ENCODE measurements at places on chromosomes 1 and 21.

DNA sequence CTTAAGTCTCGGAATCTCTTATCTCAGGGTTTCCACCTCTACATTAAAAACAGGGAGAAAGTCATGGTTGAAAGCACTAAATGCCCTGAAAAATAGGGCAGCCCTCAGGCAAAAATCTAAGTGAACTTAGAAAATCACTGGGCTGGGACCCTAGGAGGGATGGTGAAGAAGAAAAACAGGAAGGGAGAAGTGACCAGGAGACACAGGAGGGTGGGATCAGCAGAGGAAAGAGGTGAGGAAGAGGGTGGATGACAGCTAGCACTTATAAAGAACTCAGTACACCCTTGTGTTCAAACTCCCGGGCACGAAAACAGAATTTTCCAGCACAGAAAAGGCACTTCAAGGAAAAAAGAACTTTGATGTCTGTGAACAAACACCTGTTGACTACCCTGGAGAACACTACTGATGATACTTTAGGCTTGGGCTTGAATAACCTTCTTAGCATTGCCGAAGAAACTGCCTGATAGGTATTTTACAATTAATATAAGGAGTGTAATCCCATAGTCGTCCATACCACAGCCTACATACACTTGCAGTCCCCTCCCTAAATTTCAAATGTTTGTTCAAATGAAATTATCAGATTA, 2.0 kb downstream of the CHML start:
- no peak for DNase-seq

DNA sequence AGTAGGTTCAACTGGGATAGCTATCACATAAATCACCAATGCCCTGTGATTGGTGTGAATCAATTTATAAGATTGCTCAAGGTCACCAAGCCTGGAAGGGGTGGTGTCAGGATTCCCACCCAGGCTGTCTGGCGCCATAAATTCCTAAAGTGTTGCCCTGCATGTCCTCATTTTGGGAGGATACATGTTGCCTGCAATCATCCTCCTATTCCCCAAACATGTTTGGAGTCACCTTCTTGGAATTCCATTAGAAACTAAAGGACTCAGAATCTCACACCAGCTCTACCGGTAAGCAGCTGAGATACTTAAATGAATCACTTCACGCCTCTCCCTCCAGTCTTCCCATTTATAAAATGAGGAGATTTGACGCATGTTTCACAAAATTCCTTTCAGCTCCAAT, 54.1 kb upstream of the SLC45A1 start:
- no peak for DNase-seq

DNA sequence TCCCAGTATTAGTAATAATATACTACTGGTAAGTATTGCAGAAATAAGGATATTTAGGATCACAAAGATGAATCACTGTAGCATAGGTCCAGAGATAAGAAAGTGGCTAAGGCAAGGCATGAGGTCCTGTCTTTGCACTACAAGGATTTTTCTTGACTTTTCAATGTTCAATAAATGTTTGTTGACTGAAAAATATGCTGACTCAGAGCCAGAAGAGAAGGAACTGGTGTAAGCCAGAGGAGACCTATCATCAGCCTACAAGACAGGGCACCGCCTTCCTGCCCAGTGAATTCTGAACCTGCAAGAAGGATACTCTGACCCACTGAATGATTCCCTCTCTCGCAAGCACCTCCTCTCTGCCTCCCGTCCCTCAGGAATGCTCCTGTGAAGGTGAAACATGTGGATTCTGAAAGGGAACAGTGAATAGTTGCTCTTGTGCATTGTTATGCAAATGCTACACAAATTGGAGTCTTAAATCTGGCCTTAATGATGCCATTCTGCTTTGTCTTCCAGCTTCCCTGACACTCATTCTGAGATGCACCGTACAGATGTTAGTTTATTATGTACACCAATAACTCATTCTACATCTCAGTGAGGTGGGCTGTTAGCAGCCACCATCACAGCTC, 540.0 kb downstream of the OMA1 start:
- DNase-seq = no peak

GRCh38 chr1:50453266-50453665, 30.0 kb upstream of the DMRTA2 start:
- DNase-seq = no peak

GRCh38 chr1:43747736-43748135, 40.4 kb downstream of the ST3GAL3 start:
- DNase-seq = no peak

- no peak for DNase-seq
Measured at GRCh38 chr1:25650289-25650576, 33.6 kb downstream of the MAN1C1 start.

DNA sequence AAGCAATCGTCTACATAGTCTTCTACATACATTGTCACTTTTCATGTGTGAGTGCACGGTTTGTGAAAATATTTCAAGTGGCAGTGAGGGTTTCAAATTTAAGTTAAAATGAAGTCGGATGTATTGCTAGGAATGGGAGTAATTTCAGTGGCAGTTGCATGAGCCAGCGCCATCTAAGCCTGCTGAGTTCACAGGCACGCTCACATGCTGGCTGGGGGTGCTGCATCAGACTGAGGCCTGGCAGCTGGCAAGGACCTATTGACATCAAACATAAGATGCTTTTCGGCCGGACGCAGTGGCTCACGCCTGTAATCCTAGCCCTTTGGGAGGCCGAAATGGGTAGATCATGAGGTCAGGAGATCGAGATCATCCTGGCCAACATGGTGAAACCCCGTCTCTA, 80.7 kb downstream of the UBE4B start:
- no peak for DNase-seq

DNA sequence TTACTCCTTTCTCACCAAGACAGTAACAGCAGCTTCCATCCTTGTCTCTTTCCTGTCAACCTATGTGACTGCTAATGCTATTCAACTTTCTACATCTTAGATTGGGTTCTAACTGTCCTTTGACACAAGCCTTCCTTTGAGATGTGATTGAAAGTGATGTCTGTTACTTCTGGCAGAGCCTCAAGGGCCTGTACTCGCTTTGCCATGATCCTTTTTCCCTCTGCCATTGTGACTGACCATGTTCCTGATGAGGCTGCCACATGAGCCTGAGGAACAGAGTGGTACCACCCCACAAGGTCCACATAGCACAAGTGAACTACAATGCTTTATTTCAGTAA, 138.8 kb upstream of the RAB4A start:
- DNase-seq = no peak

- DNase-seq = no peak
Measured at GRCh38 chr1:44609768-44610526, 64.3 kb downstream of the TMEM53 start.

DNA sequence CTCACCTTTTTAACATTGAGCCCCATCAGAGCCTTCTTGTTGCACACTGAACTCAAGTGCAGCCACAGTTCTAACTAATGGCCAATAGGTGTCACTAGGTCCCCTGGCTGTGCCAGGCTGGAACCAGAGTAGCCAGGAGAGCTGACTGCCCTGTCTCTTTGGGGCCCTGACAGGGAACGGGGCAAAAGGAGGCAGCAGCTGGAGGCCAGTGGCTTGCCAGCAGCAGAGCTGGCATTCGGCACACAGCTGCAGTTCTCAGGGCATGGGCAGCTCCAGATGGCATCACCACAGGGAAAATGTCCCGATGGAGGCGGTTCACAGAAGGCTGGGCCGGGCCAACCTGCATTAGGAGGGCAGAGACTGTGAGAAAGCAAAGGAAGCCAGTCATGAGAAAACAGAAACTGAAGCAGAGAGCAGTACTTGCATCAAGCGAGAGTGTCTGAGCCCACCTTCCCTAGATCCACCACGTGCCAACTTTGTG, 188.6 kb downstream of the FCRL5 start:
- DNase-seq = no peak

DNA sequence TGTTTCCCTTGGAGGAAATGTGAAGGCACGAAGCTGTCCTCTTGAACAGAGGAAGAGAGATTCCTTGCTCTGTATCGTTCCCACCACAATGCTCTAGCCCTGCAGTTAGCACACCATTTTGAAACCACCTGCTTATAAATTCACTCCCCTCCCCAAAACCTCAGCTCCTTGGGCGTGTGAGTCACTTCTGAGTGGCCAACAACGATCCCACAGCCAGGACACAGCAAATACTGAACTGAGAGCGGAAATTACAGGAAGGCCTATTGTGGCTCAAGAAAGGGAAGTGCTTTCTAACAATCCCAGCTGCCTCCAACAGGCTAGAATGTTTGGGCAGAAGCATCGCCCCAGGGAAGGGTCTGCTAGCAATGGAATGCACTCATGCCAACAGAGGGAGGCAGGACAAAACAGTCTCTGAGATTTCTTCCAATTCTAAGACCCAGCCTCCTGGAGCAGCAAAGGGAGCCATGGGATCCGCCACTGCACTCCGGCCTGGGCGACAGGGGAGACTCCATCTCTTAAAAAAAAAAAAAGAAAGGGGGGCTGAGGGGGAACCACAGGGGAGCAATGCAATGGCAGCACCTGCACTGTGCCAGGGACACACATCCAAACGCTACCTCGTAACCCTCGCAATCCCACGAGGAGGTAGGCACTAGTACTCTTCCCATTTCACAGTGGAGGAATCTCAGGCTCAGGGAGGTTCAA, 1.9 kb downstream of the TMEM53 start:
- DNase-seq = no peak

- DNase-seq = no peak
Measured at GRCh38 chr1:6675941-6676340, 25.7 kb downstream of the DNAJC11 start.

DNA sequence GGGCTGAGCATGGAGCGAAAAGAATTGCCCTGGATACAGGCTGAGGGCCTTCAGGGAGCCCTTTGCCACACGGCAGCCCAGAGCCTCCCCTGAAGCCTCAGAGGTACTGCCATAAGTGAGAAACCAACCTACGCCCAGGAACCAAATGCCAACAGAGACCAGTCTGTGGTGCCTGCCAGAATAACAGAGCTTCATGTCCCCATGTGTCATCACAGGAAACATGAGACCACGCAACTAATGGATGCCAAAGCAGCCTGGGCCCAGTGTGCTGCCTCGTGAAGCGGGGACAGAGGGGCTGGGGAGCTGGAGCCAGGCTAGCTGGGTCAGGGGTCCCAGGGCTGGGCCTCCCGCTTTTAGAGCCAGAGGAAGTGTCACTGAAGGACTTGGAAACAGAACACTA, 18.7 kb upstream of the STUM start:
- DNase-seq = no peak

- no peak for DNase-seq
Measured at GRCh38 chr1:228006786-228007048, at the start of gene WNT3A. Gene WNT3A, plus strand, starts transcription at chr1:228006998. Its CDS starts 131 bp downstream, at chr1:228007129.

- DNase-seq = no peak
Measured at GRCh38 chr1:247962911-247963588, 2.0 kb upstream of the OR2AK2 start.

- no peak for DNase-seq
Measured at GRCh38 chr1:60010690-60011089, 62.9 kb downstream of the C1orf87 start.

DNA sequence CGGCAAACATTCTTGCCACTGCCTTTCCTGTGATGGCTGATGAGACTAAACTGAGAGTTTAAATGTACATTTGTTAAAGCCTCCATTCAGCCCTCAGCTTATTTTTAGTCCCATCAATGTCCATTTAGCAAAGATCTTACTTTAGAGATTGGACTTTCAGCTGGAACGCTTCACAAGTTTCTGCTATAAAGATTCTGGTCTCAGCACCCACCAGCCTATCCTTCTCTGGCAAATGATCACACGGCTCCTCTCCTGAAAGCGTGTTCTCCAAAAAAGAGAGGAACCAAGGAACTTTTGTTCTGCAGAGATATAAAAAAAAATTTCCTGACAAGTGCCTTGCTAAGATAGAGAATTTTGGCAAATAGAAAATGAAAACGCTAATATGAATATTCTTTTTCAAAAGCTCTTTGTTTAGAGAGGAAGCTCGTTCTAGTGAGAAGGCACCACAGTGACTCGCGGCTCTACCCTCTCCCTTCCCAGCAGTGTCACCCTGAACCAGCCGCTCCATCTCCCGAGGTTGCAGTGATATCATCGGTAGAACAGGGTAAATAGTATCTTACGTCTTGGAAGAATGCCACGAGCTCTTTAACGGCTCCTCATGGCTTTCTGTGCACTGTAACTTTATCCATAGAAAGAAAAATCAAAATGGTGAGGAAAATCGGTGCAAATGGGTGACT, 200.2 kb downstream of the APP start:
- DNase-seq = no peak

GRCh38 chr1:97599447-97599846, 321.4 kb downstream of the DPYD start:
- no peak for DNase-seq

DNA sequence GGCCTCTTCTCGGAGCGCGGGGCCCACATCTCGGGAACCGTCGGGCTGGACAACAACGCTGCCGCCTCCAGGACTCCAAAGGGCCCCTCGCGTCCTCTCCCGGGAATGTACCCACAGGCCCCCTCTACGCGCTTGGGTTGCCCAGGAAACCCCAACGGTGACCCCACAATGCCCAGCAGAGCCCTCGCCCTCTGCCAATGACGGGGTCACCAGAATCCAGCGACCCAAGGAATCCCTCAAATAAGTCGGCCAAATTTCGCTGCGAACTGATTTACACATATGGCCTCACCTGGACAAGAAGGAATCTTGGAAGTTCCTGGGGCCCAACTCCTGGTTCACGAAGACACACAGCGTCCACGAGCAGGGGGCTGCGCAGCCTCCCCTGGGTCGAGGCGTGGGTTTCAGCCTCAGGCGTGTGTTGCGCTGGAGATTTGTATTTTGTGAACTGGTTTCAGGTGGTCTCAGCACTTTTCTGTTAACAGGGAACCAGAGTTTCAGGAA, 78.1 kb downstream of the DESI2 start:
- DNase-seq = no peak

All from effector memory CD8-positive, alpha-beta T cell (primary cell).